ENCODE measurements at places on chromosomes 7 and 10. TPM values are rescaled to one million over a fixed set of nuclear protein-coding genes. Genes with fewer than 3 reads are reported as not detected.

Gene HOXA3
- not detected for total RNA-seq

GRCh38 chr10:107741971-107742370, 577.5 kb upstream of the SORCS1 start:
- DNase-seq = no peak

GRCh38 chr7:114821030-114821900, 100.6 kb upstream of the MDFIC start:
- DNase-seq = no peak

- DNase-seq = no peak
Observed at GRCh38 chr7:43559171-43559945, 23.6 kb upstream of the STK17A start.

- DNase-seq = no peak
Observed at GRCh38 chr7:110889335-110889734, 201.6 kb upstream of the LRRN3 start.

- no peak for DNase-seq
Observed at GRCh38 chr10:107727767-107728317, 563.3 kb upstream of the SORCS1 start.

- no peak for DNase-seq
Observed at GRCh38 chr10:92809840-92810239, 38.5 kb upstream of the EXOC6 start.

GRCh38 chr7:128174386-128174785, 66.7 kb upstream of the LEP start:
- no peak for DNase-seq

Measured in heart right ventricle (tissue), 16 donors.